ENCODE measurements at places on chromosomes 5 and 9. TPM values are rescaled to one million over a fixed set of nuclear protein-coding genes. Genes with fewer than 3 reads are reported as not detected.

- no peak for DNase-seq
These were observed 66.5 kb downstream of the SEMA5A start for GRCh38 chr5:9479361-9479760.

The C9orf72 gene
- 8.0 TPM for total RNA-seq

DNA sequence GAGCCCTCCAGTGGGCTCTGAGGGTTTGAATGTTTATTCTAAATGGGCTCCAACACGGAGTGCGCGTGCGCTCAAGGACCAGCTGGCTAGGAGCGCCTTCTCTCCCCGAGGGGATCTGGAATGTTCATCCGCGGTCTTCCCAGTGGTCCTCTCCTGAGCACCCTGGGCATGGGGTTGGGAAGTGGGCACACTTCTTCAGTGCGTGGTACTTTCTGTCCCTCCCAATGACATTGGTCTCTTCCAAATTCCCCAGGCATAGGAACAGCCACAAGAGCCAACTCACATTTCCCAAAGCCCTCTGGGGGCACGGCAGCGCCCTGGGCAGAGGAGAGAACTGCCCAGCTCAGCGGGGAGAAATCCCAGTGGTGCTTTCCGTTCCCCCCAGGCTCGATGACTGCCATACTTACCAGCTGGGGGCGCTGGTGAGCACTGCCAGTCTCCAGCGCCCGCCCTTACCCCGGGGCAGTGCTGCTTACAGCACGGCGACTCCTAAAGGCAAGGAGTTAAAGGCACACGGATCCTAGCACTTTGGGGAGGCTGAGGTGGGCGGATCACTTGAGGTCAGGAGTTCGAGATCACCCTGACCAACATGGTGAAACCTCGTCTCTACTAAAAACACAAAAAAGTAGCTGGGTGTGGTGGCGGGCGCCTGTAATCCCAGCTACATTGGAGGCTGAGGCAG, 29.9 kb upstream of the OBP2B start:
- peak; percentile 88 for DNase-seq

GRCh38 chr9:27673641-27674040, 100.4 kb upstream of the C9orf72 start:
- no peak for DNase-seq

The ARHGEF39 gene
- 34.0 TPM for total RNA-seq

GRCh38 chr5:96229188-96229587, 203.9 kb downstream of the PCSK1 start:
- DNase-seq, result no peak

DNA sequence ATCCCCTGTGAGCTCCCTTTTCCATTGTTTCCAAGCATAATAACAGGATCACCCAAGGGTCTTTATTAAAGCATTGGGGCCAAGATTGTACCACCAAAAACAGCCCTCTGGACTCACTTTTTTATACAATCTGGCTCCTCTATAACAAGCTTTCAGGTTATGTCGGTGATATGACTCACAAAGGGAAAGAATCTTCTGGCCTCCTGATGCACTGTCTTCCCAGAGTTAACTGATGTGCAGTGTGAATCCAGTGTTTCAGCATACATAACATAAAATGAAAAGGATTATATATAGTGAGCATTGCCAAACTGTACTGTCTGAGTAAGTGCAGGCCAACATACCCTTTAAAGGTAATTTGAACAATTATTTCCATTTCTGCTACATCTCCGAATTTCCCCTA, 33.9 kb upstream of the MAN2A1 start:
- no peak for DNase-seq

GRCh38 chr9:78970375-78970774, 601.4 kb upstream of the TLE4 start:
- DNase-seq, result no peak

DNA sequence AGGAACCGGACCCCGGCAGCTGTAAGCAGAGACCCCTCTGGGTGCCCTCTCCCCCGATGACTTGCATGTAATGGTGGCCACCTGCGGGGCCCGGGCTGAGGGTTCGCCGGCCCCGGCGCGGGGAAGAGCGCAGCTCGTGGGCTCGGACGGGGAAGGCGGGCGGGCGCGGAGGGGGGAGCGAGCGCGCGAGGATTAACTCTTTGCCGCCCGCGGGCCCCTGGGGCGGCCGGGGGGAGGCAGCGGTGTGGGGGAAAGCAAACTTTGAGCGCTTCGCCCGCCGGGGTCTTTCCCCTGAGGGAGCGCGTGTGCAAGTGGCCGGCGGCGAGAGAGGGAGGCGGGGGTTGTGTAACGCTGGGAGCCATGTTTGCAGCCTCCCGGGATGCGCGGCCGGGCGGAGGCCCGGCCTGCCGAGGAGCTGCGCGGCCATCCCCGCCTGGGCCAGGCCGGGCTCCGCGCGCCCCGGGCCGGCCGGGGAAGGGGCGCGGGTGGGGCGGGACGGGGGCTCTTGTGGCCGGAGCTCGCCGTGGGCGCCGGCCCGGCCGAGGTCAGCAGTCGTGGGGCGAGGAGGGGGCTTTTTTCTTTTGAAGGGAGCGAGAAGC, 547 bp downstream of the ANP32B start:
- peak; percentile 63 for DNase-seq

DNA sequence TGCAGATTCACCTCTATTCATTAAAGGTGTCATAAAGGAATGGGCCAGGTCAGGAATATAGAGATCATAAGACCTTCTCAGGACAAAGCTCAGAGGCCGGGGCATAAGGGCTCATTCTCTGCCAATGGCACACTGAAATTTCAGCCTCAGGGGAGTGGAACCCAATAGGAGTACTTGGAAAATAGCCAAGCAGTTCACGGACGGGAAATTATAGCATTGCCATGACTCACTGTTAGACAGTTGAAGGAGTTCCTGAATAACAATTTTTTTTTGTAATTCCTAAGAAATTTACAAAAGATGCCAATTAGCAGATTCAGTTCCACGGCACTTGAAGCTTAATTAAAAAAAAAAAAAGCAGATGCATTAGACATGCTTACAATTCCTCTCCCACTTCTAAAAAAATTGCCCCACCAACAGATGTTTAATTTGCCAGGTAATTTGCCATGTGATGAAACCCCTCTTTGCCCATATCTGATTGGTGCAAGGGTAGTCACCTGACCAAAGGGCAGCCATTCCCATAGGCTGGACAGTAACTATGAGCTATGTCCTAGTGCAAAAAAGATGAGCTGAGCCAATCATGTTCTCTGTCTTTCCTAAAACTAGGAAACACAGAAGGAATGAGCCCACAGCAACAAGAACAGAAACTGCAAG, 58.6 kb downstream of the PTCD2 start:
- no peak for DNase-seq

GRCh38 chr5:148733601-148734438, 79.5 kb upstream of the HTR4 start:
- peak; percentile 88 for DNase-seq

DNA sequence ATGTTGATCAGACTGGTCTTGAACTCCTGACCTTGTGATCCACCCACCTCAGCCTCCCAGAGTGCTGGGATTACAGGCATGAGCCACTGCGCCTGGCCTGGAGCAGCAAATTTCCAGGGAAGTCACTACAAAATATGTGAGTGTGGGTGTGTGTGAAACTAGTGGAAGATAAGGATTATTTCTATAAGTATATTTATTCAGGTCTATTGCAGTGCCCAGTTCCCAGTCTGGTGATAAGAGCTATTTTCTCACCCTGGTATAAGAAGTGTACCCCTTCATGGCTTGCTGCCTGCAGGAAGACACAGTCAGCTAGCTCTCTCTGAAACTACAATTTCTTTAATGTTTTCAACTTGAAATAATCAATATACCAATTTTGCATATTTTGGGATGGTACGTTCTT, 37.1 kb downstream of the TARS1 start:
- DNase-seq, result no peak

- no peak for DNase-seq
These were observed 16.2 kb upstream of the KIF2A start for GRCh38 chr5:62289813-62290212.

DNA sequence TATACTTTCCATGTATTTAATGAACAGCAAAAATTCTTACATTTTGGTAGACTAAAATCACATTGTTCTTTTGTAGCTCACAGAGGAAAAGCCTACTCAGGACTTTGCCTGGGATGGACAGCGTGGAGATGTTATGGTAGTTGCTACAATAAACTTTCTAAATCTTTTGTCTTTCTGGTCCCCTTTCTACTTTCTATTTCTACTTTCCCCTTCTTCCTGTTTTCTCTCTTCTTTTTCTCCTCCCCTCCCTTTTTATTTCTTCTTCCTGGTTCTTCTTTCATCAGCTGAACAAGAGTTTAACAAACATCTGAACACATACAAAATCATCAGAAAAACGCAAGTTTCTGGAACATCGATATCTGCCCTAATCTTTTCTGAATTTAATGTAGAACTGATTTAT, 15.6 kb upstream of the GDNF start:
- no peak for DNase-seq

DNA sequence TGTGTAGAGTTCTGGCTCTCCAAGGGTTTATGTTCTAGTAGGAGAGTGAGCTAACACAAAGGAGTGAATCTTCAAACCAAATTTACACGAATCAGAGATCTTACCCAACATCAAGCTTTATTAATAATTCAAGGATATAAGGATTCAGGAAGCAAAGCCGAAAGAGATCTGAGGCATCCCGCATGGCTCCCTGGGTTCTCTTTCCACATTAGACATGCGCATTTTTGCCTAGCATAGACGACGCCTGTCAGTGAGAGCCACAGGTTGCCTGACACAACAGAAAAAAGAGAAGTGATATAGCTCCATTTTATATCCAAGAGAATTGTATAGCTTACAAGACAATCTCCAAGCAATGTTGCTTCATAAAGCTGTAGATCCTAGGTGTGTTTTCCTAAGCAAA, 52.6 kb downstream of the ESM1 start:
- no peak for DNase-seq

DNA sequence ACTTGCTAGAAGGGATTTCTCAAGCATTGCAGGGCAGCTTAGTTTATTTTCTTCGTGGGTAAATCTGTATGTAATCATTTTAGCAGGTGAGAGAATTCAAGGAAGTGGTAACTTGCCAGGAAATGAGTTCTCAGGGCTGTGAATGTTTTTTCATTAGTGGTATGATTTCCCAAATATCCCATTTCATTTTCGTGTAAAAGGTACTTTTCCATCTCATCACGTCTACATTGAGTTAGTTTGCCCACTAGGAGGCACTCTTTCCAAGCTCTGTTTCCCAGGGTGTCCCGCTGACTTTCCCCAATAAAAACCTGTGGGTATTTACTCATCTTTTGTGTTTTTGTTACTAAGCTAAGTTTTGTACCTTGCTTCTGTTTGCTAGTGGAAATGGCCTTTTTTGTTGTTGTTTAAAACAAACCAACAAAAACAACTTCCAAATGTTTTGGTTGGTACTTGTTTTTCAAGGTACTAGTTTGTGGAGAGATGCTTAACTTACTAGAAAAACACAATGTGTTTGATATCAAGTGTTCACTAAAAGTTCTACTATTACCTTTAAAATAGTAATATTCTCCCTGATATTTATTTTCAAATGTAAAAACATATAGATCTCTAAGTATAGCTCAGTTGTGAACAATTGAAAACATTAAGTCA, 373.6 kb downstream of the ADGRV1 start:
- peak; percentile 80 for DNase-seq

The SHOC1 gene
- 0.37 TPM for total RNA-seq

GRCh38 chr9:97179616-97180015, 127.8 kb upstream of the CCDC180 start:
- no peak for DNase-seq

- no peak for DNase-seq
These were observed 14.1 kb upstream of the LRRC19 start for GRCh38 chr9:27019589-27019988.

The CTNNA1 gene
- total RNA-seq, result 400 TPM

The MEF2C gene
- 7.3 TPM for total RNA-seq

The FBN2 gene
- 1.9 TPM for total RNA-seq

GRCh38 chr5:172797771-172798191, 26.8 kb upstream of the DUSP1 start:
- DNase-seq, result no peak

DNA sequence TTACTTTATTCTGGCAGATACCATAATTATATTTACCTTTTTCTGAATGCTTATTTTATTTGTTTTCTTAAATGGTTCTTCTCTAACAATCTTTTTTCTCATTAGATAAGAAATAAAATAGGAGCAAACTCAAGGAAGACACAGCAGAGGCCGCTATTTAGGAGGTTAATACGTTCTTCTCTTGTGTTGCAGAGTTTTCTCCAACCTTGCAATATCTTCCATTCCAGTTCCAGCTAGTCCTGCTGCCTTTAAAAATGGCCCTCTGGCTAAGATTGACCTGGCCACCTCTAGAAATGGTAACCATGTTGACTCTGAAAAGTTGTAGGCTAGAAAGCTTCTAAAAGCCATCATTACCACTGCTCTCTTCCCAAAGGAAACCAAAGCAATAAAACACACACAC, 718.8 kb downstream of the MAT2B start:
- no peak for DNase-seq

The PSD2 gene
- 0.11 TPM for total RNA-seq

DNA sequence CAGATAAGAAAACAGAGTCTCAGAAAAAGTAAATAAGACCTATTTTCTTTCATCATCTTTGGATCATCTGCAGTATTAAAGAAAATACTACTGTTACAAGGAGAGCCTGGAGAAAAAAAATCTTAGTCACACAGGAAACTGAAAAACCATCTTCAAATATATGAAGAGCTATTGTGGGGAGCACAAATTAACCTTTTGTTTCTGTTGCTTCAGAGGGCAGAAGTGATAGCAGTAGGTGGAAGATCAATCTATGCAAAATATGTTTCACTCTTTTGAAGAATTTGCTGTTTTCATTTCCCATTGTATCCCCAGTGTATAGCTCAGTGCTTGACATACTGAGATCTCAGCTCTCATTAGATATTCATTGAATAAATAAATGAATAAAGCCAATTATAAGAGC, 13.1 kb upstream of the CEMIP2 start:
- no peak for DNase-seq

- no peak for DNase-seq
These were observed 122.8 kb downstream of the TMEM161B start for GRCh38 chr5:88145611-88146467.

- no peak for DNase-seq
These were observed 288.1 kb downstream of the NNT start for GRCh38 chr5:43891112-43891511.

DNA sequence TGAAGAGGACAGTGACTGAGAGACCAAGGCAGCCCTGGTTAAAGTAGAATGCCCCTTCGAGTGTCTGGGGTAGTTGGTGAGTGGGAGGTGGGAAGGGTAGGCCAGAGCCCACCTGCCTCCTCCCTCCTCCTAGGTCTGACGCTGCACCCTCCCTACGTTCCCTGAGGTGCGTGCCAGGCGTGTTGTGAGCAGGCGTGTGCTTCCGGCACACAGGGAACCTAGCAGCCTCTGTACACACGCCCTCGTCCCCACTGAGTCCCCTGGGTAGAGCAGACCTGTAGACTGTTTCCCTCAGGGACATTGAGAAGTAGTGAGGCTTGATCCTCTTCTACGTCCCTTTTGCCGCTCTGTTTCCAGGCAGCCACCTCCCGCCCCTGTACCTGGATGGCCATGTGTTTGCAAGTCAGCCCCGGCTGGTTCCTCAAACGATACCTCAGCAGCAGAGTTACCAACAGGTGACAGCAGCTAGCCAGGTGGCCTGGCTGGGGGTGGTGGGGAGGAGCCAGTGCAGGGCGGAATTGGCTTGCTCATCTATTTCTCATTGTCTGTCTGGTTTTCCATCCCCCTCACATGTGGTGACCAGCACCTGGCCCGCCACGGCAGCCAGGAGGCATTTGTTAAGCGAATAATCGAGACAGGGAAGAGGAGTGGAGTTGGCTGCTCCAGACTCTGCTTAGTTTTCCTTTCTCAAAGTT, 16.8 kb upstream of the POMT1 start:
- DNase-seq, result no peak

The UGCG gene
- 17.6 TPM for total RNA-seq
